ENCODE measurements at places on chromosomes 5 and 9.

- peak; percentile 81 for DNase-seq
These were observed 17.5 kb downstream of the IRF1 start for GRCh38 chr5:132473019-132473531.

DNA sequence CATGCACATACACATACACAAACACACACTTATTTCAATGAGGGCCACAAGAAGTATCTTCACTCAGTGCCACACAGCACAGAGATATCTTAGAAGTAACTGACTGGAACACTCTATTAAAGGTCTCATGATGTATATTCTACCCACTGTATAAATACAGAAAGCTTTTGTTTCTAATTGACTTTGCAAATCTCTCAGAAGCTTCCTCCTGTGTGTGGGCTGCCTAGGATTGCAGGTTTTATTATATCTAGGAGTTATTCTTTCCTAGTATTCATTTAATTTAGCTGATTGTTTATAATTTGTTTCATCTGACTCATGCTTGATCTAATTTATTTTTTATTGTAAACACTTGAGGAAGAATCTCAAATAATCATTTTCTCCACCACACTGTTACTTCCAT lies 262.4 kb upstream of the ACTBL2 start:
- DNase-seq, result no peak

DNA sequence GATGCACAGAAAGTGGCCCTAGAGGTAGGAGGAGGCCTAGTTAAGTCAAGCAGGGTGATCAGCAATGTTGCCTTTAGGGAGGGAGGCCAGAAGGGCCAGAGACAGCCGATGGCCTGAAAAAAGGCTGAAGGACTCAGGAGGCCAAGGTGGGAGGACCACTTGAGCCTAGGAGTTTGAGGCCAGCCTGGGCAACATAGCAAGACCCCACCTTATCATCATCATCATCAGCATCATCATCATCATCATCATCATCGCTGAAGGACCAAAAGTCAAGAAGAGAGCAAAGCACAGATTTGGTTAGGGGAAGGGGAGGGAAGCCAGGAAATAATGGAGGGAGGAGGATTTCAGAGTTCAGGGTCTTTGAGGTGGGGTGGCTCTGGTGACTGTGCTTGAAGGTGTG lies 74.3 kb downstream of the RALGPS1 start:
- no peak for DNase-seq

GRCh38 chr5:69011910-69012309 lies 81.9 kb upstream of the SLC30A5 start:
- DNase-seq, result no peak
